Hindlimb muscle (tissue), 1 donor: ENCODE measurements at places on chromosomes 11 and 22. TPM values are rescaled to one million over a fixed set of nuclear protein-coding genes. Genes with fewer than 3 reads are reported as not detected.

- DNase-seq: no peak
These were observed 24.5 kb upstream of the SESN3 start for GRCh38 chr11:95255251-95256145.

DNA sequence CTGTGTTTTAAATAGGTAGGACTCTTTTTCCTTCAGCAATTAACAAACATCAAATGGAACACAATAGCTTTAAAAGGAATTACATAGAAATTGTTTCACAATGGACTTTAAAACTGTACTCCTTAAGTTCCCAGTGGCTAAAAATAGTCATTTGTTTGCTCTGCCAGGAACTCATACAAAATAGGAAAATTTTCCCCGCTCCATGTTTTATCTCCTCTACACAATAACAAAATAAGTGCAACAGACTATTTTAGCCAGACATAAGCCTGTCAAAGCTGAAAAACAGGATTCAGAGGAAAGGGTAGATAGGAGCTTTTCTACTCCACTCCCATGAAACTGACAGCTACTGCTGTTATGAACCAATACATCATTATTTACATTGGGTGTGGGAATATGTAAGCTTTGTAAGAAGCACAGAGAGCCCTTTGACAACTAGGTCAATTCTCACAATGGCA is 90.1 kb downstream of the STK33 start:
- no peak for DNase-seq

DNA sequence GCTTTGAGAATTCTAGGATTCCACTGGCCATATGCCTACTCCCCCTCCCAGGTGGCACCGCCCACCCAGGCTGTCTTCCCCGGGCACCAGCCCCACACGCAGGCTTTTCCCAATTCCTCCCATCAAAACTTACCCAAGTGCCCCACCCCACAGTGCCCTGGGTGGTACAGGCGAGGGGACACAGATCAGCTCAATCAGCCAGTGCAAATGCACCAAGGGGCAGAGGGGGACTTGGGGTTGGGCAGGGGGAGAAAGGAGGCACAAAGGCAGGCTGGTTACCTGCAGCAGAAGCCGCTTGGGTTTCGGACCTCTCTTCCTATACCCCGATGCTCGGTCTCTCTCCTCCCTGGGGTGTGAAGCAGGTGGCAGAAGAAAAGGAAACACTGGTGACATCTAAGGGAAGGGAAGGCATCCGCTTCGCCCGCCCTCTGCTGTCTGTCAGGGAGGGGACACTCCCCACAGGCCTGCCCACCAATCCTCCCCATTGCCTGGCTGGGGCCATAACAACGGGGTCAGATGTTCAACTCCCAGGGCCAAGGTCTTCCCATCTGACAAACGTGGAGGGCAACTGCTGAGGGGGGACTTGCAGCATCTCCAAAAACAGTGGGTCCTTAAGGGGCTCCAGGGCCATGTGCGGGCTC is 14.0 kb downstream of the CBX7 start:
- DNase-seq: no peak

- DNase-seq: no peak
These were observed 299.3 kb downstream of the BRD1 start for GRCh38 chr22:49528420-49528720.

- DNase-seq: no peak
These were observed 237.5 kb downstream of the MIAT start for GRCh38 chr22:26894766-26895485.

DNA sequence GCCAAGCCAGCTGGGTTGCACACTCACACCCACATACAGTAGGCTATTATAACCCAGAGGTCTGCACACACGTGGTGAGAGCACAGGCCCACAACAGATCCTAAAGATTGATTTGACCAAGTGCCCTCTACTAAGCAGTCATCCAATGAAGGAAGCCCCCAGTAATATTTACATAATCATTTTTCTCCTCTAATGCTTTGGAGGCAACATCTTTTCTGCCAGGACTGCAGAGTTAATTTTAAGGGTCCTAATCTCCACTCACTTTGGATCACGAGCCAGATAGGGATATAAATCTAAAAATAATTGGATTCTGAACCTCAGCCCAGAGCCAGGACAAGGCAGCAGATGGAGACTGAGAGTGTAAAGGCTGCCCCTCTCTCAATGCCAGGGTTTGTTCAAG is 49.1 kb upstream of the MTNR1B start:
- DNase-seq: no peak

GRCh38 chr11:104771763-104772162 is 126.5 kb downstream of the CASP12 start:
- no peak for DNase-seq

- no peak for DNase-seq
These were observed 462.6 kb downstream of the BUD13 start for GRCh38 chr11:116310226-116310625.

- no peak for DNase-seq
These were observed 8.0 kb downstream of the NUMA1 start for GRCh38 chr11:72072348-72072747.

Gene WNT7B
- 0.12 TPM for polyA plus RNA-seq

Gene NAP1L4
- polyA plus RNA-seq: 113 TPM

Gene ZPR1
- 37.1 TPM for polyA plus RNA-seq
